ENCODE measurements at places on chromosomes 4 and X. TPM values are rescaled to one million over a fixed set of nuclear protein-coding genes. Genes with fewer than 3 reads are reported as not detected.

The GASK1B gene
- total RNA-seq: 68.6 TPM

The DCX gene
- not detected for total RNA-seq

DNA sequence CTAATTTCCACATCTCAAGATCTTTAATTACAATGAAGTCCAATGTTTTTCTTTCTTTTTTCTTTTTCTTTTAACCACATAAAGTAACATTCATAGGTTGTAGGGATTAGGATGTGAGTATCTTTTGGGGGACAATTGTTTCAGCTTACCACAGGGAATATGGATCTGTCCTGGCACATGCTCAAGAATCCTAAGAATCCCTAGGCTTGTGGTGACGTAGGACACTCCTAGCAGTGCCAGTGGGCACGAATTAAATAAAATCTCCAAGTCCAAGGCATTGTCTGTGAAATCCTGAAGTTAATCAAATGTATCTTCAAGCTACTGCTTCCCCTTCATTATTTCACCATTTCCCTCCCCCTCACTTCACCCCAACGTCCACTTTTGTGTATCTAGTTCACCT lies 2.6 kb upstream of the LAS1L start:
- no peak for DNase-seq

GRCh38 chr4:81424336-81424735 lies 47.4 kb downstream of the RASGEF1B start:
- no peak for DNase-seq
